ENCODE measurements at places on chromosomes 3 and 15.

DNA sequence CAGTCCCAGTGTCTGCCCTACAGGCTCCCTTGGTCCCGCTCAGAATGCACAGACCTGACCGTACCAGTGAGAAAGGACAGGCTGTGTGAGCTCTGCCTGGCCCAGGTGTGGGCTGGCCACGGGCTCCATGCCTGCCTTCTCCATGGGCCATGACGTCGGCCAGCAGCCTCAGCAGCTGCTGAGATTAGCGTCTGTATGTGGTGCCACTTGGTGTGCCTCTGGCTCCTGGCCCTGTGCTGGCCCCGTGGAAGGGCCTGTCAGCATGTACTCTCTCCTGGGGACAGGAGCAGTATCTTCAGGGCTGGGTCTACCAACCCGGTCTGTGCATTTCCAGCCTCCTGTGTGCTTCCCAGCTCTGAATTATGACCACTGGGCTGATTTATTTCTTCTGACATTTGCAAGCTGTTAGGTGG lies 25.7 kb downstream of the KLF13 start:
- no peak for DNase-seq

- DNase-seq = no peak
These were observed 28.1 kb downstream of the PRR23E start for GRCh38 chr3:127221037-127221436.

DNA sequence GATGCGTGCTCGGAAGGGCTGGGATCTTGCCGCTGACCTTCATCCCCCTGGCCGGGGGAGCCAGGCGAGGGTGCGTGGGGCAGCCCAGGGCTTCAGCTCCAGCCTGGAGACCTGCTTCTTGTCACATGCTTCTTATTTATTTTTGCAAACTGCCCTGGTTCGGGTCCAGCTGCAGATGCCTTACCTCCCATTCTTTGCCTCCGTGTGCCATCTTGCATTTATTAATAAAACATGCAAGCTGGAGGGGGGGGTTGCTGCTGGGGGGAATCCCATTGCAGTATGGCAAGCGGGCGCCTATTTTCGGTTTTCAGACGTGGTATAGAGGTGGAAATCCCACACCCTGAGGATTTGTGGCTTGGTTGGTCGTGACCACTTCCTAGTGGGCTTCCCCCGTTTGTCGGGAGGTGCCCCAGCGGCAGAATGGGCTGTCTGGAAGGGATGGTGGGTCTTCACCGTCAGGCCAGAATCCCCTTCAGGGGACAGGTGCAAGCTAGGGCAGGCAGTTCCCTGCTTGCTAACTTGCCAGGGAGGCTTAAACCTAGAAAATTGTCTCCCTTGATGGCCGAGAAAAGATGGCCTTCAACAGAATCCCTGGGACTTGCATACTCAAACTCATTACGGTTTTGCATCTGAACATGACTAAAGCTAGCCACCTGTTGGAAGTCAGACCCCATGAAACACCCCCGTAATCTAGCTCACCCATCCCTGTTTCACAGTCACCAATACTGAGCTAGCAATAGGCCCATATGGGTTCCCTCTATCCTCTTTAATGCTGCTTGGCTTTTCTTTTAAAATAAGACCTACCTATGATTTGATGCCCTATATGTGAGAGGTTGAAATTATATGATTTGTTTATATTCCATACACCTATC lies 569 bp downstream of the TMEM266 start:
- DNase-seq = peak; percentile 5

DNA sequence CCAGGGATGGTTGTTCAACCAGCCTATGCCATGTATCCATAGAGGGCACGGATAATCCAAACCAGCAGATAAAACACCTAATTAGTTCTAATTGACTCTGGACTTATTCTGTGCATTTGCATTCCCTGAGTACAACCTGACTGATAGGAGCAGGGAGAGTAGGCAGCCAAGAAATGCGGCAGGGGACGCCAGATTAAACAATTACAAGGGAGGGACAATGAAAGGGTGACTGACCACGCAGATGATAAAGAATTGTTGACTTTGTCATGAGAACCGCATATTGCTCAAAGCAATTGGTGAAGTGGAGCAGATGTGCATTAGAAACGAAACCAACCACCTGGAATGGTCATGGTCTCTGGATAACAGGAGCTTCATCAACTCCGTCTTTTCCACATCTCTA lies 369.1 kb upstream of the FRG2C start:
- no peak for DNase-seq

DNA sequence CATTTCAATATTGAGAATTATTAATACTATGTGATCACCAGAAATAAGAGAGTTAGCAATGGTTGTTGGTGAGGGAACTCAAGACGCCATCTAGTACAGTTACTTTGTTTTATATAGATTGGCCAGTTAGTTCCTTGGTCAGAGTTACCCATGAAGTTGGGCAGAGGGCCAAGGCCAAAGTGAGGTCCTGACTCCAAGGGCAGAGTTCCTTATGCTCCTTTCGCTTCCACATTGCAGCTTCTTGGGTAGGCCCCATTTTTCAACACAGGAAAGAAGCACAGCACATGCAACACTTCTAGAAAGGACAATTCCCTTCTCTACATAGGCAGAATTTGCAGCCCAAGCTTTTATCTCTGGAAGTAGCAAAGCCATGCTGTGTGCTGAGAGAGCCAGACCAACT lies 178.6 kb downstream of the KCNAB1 start:
- DNase-seq = no peak

DNA sequence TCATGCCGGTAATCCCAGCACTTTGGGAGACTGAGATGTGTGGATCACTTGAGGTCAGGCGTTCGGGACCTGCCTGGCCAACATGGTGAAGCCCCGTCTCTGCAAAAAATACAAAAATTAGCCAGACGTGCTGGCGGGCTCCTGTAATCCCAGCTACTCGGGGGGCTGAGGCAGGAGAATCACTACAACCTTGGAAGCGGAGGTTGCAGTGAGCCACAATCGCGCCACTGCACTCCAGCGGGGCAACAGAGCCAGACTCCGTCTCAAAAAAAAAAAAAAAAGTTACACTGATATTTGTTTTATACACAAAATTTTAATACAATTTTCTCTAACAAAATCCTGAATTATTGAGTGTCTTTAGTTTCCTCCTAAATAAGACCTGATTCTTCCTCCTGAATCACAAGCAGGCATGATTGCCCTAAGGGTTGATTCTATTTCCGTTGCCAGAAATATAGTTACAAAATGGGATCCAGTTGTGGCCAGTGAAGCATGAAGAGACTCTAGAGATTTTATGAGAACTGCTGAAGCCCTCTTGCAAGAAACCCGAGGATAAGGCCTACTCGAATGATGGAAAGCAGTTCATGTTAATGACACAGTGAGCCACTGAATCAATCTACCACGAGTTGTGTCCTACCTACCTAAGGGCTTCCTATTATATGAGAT lies 9.6 kb upstream of the SMARCC1 start:
- no peak for DNase-seq

DNA sequence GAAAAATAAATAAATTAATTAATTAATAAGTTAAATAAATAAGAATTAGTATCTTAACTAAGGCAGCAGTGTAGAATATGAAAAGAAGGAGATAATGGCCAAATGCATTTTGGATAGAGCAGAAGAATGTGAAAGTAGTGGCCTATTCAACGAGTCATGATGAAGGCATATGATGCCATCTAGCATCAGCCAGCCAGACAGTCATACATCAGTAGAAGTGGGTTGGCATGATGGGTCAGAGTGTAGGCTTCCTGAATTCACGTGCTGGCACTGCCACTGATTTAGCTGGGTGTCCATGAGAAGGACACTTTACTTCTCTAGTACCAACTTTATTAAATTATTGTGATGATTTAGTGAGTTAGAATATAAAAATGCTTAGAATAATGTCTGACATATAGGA lies 256.1 kb upstream of the ARPP21 start:
- DNase-seq = no peak

DNA sequence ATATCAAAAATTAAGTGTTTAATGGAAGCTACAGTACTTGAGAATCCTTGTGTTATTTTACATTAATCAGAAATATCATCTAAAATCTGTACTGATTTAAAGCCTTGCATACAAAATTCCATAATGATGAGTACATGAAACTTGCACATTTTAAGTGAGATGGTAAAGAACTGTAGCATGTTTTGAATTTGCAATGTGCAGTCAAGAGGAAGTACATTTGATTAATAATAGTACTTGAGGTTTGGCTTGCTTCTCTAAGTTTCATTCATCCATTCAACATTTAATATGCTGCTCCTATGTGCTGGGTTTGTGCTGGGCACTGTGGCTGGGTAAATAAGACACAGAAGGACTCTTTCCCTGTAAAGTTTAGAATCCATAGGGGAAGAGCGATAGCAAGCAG lies 332.3 kb downstream of the CNTN3 start:
- no peak for DNase-seq

DNA sequence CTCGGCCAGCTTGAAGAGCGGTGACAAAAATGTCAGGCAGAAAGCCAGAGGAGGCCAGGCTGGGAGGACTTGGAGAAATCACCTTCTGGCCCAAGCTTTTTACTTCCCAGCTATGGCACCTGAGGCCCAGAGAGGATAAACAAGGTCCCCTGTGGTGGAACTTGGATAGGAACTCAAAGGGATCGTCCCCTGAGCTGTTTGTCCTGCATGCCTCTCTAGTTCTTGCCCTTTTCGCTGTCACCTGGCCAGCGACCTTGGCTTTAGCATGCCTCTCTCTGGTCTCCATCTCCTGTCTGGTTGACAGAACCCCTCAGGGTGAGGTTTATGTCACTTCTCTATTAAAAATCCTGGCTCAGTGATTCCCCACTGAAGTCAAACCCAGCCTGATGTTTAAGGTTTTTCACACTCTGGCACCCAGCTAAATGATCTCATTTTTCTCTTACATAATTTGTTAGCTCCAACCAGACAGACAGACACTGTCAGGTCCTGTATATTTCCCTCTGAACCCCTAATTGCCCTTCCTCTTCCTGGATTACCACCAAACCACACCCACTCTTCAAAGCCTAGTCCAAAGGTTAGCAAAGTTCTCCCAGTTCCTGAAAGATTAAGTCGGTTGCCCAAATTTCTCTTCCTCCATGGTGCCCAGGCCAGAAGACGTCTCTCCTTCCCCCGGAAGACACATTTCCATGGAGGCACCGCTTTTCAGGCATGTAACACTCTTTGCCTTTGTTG lies 169.1 kb downstream of the FAM43A start:
- DNase-seq = no peak

DNA sequence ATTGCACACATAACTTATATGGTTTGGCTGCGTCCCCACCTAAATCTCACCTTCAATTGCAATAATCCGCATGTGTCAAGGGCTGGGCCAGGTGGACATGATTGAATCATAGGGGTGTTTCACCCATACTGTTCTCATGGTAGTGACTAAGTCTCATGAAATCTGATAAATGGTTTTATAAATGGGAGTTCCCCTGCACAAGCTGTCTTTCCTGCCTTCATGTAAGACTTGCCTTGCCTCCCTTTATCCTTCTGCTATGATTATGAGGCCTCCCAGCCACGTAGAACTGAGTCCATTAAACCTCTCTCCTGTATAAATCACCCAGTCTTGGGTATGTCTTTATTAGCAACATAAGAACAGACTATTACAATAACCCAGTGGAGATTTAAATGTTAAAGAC lies 653.9 kb downstream of the ROBO1 start:
- no peak for DNase-seq

- DNase-seq = no peak
These were observed 17.7 kb upstream of the CADPS start for GRCh38 chr3:62892951-62893350.

- no peak for DNase-seq
These were observed 17.4 kb downstream of the AADACL2 start for GRCh38 chr3:151751161-151751560.

DNA sequence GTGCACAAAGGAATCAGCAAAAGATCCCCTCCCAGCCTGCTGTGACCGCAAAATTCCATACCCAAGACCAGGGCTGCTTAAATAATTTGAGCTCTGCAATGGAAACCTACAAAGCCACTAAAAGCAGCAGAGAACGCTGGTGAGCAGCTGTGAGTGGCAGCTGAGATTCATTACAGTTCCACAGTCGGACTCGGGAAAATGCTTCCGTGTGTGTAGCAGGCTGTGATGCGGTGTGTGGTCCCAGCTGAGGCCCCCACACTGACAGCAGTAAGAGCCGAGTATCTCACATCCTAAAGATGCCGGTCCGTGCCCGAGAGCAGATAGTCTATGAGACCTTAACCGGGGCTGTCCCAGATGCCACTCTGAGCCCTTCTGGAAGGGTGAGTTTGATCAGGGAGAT lies 37.4 kb downstream of the TM2D3 start:
- no peak for DNase-seq

GRCh38 chr15:76058714-76059319 lies 968 bp upstream of the TMEM266 start:
- DNase-seq = no peak

- DNase-seq = no peak
These were observed 406.6 kb upstream of the PPP2R3A start for GRCh38 chr3:135558906-135559305.

DNA sequence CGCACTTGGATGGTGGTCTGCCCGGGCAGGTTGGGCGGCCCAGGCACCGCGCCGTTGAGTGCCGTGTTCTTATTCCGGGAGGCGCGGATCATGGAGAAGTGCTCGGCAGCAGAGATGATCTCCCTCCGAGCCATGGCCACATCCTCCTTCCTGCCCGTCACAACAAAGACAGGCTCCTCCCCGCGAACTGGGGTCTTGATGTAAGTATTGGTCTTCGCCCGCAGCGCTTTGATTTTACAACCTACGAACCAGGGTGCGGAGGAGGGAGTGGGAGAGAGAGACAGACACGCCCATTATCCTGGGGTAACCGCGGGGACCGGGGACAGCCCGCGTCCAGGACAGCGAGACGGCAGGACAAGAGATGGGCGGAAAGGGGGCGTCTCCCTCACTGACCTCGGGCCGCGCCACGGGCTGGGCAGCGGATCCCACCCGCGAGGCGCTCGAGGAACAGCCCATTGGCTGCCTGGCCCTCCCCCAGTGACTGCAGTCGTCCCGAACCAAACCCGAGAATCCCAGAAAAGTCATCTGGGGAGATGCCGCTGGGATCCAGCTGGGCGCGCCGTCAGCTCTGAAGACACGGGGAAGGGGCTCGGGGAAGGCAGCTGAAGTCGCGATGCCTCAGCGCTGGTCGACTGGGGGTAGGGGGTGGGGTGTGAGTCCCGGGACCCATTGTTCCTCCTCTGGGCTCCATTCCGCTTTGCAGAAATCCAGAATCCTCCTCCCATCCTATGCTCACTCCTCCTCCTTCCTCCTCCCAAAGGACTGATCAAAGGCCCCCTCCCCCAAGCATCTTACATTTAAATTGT lies 1.2 kb downstream of the MEX3B start:
- DNase-seq = no peak

DNA sequence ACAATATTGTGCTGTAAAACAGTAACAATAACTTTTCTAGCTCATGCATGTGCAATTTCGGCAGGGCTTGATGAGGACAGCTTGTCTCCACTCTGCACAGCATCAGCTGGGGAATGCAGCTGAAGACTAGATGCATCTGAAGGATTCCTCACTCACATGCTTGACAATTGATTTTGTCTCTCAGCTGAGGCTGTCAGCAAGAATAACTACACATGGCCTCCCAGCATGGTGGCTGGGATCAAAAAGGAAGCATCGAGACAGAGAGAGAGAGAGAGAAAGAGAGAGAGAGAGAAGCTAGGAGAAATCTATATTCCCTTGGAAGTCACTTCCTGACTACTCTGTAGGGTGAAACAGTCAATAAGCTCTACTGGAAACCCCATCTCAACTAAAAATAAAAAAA lies 487.1 kb downstream of the PLOD2 start:
- no peak for DNase-seq

- DNase-seq = no peak
These were observed 44.5 kb upstream of the CCNL1 start for GRCh38 chr3:157204431-157204830.
